Stimulated activated effector memory CD8-positive, alpha-beta T cell treated with anti-CD3 and anti-CD28 coated beads, Interleukin-12 subunit alpha, Interleukin-12 subunit beta, amount 100 ng/mL, for 72 hours (primary cell): ENCODE measurements at places on chromosomes 12 and 14.
A peak's percentile ranks its signal among the peaks of the same experiment; 100 is the strongest.

GRCh38 chr14:51498411-51499227 is 153.1 kb upstream of the FRMD6 start:
- DNase-seq = no peak

DNA sequence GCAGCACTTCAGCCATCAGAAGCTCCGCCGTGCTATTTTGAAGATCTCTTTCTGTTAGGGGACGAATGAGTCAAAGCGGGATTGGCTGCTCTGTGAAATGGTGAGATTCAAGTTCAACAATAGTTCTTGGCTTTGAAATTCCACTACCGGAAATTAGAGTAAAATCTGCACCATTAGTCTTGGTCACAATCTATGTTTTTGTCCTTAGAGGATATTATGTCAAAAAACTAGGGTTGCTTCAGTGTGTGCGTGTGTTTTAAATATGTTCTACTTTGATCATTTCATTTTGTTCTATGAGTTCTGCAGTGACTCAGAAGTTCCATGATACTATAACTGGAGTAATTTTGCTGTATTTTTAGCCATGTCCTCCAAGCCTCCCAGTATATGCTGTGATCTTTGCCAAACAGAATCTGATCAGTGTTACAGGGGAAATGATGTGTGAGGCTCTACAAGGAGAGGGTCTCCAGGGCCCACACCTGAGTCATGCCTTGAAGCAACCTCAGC is 22.6 kb downstream of the GPHB5 start:
- DNase-seq = peak; percentile 60

DNA sequence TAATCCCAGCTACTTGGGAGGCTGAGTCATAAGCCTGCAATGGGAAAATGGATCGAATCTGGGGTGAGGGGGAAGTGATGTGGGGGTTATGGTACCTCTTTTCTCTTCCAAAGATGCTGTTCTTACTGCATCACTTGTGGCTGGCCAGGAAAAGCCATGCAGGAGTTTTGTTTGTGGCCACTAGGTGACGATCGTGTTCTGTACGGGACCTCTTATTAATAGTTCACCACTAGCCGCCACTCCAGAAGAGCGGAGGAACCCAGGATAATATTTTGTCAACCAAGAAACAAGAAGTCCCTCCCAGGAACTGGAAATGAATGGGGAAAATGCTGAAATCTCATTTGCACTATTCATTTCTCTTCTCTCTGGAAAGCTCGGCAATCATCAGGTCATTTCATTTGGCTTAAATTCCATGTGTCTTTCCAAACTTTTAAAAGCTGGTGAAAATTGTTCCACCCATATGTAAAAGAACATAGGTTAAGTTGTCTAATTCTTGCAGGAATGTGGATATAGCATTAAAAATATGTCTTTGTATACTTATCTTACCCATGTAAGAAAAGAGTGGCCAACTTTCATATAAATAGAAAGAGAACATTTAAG is 8.9 kb downstream of the GPR65 start:
- no peak for DNase-seq

- DNase-seq = no peak
These were observed 1.6 kb downstream of the CMA1 start for GRCh38 chr14:24506443-24506842.

- DNase-seq = peak; percentile 62
These were observed 4.3 kb downstream of the IRF2BPL start for GRCh38 chr14:77024171-77024691.

DNA sequence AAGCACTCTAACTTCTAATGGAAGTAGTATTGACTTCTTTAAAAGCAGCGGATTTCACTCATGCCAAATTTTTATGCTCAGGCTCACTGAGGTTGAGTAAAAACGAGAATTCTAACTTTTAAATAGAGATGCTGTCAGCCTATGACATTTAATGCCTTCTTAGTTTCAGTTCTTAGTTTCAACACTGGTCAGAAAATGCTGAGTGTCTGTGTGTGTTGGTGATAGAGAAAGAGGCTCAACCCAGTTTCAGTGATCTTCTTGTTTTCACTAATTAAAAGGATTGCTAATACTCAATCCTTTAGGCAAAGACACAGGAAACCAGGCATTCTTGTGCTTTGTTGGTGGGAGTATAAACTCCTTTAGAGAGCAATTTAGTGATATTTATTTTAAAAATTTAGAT is 31.0 kb downstream of the PEBP1 start:
- DNase-seq = no peak
